Bronchial epithelial cell (primary cell): ENCODE measurements at places on chromosomes 5 and 9. TPM values are rescaled to one million over a fixed set of nuclear protein-coding genes. Genes with fewer than 3 reads are reported as not detected.

Gene PPIC
- total RNA-seq = 43.5 and 45.0 TPM in 2 replicates

Gene JAKMIP2
- total RNA-seq = not detected in 2 replicates

Gene FIBCD1
- 0.26 and 0.51 TPM in 2 replicates for total RNA-seq

Gene SEMA6A
- total RNA-seq = 0.53 and 0.64 TPM in 2 replicates

DNA sequence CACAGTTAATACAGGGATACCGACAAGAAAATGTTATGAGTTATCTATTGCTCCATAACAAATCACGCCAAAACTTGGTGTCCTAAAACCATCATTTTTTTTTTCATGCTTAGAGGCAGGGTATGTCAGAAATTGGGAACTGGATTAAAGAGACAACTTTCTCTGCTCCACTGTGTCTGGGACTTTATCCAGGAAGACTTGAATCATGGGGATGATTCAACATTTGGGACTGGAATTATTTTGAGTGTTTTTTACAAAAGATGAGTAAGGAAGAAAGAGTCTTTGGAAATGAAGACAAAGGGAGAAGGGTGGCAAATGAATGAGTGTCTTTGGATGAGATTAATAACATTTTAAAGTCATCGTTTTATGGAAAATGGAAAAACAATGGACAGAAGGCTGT, 1883.7 kb upstream of the C9orf72 start:
- DNase-seq = no peak

GRCh38 chr9:12538842-12539579, 154.2 kb upstream of the TYRP1 start:
- no peak for DNase-seq

DNA sequence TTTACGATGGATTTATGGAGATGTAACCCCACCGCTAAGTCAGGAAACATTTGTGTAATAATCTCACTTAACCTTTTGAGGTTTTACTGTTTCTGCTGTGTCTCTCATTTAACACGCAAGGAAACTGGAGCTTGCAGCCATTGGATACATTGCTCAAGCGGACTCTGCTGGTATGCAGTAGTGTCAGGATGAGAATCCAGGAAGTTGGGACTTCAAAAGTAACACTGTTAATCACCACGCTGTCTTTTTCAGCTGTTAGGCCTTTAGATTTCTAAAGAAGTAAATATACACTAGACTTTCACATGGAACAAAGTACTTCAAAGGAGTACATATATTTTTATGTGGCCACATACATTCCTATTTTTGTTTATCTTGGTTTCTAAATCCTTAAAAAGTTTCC, 114.7 kb downstream of the LPAR1 start:
- DNase-seq = no peak

GRCh38 chr9:134436379-134436762, 110.1 kb downstream of the RXRA start:
- DNase-seq = no peak

Gene PTGES
- 0.90 and 11.1 TPM in 2 replicates for total RNA-seq

Gene MRRF
- 30.7 and 52.7 TPM in 2 replicates for total RNA-seq

Gene TMOD1
- total RNA-seq = not detected in 2 replicates

Gene SLC46A2
- total RNA-seq = not detected in 2 replicates

- no peak for DNase-seq
These were observed 253.1 kb upstream of the IRX4 start for GRCh38 chr5:2135833-2136232.

DNA sequence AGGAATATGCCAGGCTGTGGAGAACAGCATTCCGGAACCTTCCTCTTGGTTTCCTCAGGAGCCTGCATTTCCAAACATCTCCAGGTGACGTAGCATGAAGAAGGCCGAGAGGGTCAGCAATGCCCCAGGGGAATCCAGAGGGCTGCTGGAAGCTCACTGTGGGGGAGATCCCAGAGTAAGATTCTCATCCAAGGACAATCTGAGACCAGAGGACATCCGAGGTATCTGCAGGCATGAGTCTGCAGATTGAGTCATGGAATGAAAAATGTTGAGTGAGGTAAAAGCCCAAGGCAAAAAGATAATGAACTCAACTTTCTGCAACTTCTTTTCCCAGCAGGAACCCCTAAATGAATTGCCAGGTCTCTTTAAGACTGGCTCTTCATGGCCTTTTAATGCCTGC, 73.5 kb downstream of the KIF4B start:
- peak; percentile 68 for DNase-seq

- no peak for DNase-seq
These were observed 49.9 kb downstream of the LMX1B start for GRCh38 chr9:126663661-126664072.

Gene SPATA31D4
- not detected in 2 replicates for total RNA-seq

GRCh38 chr9:77582961-77583576, 65.1 kb downstream of the GNA14 start:
- no peak for DNase-seq

GRCh38 chr9:130987738-130988399, 21.1 kb upstream of the LAMC3 start:
- no peak for DNase-seq

- no peak for DNase-seq
These were observed 127.3 kb upstream of the BOD1 start for GRCh38 chr5:173743641-173744343.

Gene FYB1
- 0.13 and 0.26 TPM in 2 replicates for total RNA-seq

DNA sequence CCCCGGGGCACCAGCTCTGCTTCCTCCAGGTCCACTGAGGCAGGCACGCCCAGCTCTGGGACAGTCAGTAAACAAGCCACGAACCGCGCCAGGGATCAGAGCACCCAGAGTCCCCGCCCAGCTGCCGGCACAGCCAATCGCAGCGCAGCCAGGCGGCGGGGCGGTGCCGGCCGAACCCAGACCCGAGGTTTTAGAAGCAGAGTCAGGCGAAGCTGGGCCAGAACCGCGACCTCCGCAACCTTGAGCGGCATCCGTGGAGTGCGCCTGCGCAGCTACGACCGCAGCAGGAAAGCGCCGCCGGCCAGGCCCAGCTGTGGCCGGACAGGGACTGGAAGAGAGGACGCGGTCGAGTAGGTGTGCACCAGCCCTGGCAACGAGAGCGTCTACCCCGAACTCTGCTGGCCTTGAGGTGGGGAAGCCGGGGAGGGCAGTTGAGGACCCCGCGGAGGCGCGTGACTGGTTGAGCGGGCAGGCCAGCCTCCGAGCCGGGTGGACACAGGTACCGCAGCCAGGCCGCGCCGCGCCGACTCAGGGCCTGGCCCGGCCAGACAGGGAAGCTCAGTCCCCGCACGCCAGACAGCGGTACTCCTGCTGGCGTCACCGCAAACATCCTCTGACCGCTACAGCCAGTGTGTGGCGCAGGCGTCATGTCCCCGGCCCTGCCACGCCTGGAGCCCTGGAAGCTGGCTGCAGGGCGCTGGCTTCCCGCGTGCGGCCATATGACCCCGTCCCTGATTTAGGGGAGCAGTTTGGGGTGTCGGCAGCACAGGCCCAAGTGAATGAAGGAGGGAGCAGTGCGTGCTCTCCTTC, at the start of gene CTSL:
Gene CTSL (plus strand): TSS at position 220 of the 810 bp plus-strand sequence. CDS start 1,485 bp downstream, outside the sequence.
- DNase-seq = peak; percentile 54

DNA sequence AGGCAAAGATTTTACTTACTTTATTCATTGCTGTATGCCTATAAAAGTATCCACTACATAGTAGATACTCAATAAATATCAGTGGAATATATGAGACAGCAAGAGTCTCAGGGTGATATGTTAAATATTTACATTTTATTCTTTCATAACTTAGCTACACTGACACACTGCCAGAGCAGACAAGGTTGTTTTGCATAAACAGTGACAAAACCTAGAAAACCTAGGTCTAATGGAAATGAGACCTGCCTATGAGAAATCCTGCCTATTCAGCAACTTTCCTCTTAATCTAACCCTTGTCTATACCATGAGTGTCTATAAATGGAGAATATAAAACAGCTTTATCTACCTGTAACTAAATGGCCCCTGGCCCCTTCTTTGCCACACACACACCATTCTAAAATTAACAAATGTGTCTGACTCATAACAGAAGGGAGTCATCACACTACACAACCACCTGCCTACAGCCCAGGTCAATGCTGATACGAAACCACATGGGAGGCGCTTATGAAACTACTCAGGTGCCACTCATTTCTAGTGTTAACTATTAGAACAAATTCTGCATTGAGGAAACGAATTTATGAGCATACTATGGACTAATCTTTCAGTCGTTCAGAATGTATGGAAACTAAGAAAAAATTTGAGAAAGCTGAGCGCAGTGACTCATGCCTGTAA, 60.3 kb downstream of the UBAP2 start:
- DNase-seq = peak; percentile 70

- no peak for DNase-seq
These were observed 76.1 kb downstream of the OR2K2 start for GRCh38 chr9:111253742-111254437.

Gene CATSPER3
- total RNA-seq = under 0.01 and 0.26 TPM in 2 replicates

DNA sequence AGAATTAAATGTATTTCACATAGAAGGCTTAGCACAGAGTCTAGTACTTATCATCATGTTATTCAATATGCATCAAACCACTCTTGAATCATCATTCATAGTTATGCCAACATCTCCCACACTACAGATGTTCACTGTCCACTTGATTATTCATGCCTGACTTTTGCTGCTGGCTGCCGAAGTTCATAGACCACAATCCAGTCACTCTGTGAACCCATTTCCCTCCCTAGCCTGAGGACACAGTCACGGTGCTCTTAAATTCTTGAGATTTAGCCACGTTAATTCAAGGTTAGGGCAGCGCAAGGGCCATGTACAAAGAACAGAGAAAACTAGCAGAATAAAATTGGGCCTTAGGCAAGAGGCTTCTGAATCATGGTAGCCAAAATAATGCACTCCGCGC, 32.4 kb downstream of the ABCA1 start:
- peak; percentile 77 for DNase-seq

Gene COL15A1
- under 0.01 and 1.6 TPM in 2 replicates for total RNA-seq

Gene PIP5K1B
- 2.9 and 5.9 TPM in 2 replicates for total RNA-seq

- peak; percentile 64 for DNase-seq
These were observed 79.1 kb downstream of the LHFPL2 start for GRCh38 chr5:78569441-78569840.

Gene CIZ1
- total RNA-seq = 15.0 and 32.0 TPM in 2 replicates
